ENCODE measurements at places on chromosomes 2 and 18. TPM values are rescaled to one million over a fixed set of nuclear protein-coding genes. Genes with fewer than 3 reads are reported as not detected.

RBMS1 gene
- 8.4 TPM for polyA plus RNA-seq

SOWAHC gene
- polyA plus RNA-seq = 5.8 TPM

ACVR1C gene
- polyA plus RNA-seq = 0.64 TPM

RBKS gene
- polyA plus RNA-seq = 4.0 TPM

PTPRN gene
- polyA plus RNA-seq = 82.1 TPM

VIL1 gene
- polyA plus RNA-seq = 0.06 TPM

ALK gene
- polyA plus RNA-seq = 10.1 TPM

BMP10 gene
- not detected for polyA plus RNA-seq

KCNIP3 gene
- polyA plus RNA-seq = not detected

CCDC102B gene
- polyA plus RNA-seq = 8.7 TPM

DHRS9 gene
- polyA plus RNA-seq = not detected

MERTK gene
- 0.53 TPM for polyA plus RNA-seq

SH3RF3 gene
- polyA plus RNA-seq = 0.52 TPM

KYNU gene
- polyA plus RNA-seq = 0.18 TPM

ZBTB7C gene
- polyA plus RNA-seq = 6.5 TPM

ANO7 gene
- not detected for polyA plus RNA-seq

NAB1 gene
- polyA plus RNA-seq = 49.8 TPM

COL3A1 gene
- polyA plus RNA-seq = 1.3 TPM

ENOSF1 gene
- polyA plus RNA-seq = 9.0 TPM

INSIG2 gene
- 27.1 TPM for polyA plus RNA-seq

IL1R2 gene
- not detected for polyA plus RNA-seq

AGXT gene
- polyA plus RNA-seq = not detected

ERCC3 gene
- polyA plus RNA-seq = 112 TPM

SERPINB11 gene
- not detected for polyA plus RNA-seq

NEUROD1 gene
- polyA plus RNA-seq = not detected

DSG4 gene
- not detected for polyA plus RNA-seq

CAVIN2 gene
- not detected for polyA plus RNA-seq

DSG3 gene
- polyA plus RNA-seq = not detected

ALS2 gene
- polyA plus RNA-seq = 26.6 TPM

NR4A2 gene
- polyA plus RNA-seq = 0.48 TPM

REG3A gene
- not detected for polyA plus RNA-seq

GPR155 gene
- 5.7 TPM for polyA plus RNA-seq

GULP1 gene
- polyA plus RNA-seq = 4.9 TPM

GIGYF2 gene
- polyA plus RNA-seq = 52.6 TPM

PLEKHH2 gene
- polyA plus RNA-seq = 1.1 TPM

SLC25A52 gene
- polyA plus RNA-seq = not detected

PROKR1 gene
- 0.06 TPM for polyA plus RNA-seq

MC2R gene
- polyA plus RNA-seq = not detected

KCNE4 gene
- not detected for polyA plus RNA-seq

KCNS3 gene
- polyA plus RNA-seq = not detected

MYCN gene
- 27.2 TPM for polyA plus RNA-seq

HOXD9 gene
- not detected for polyA plus RNA-seq

IL1R1 gene
- not detected for polyA plus RNA-seq

CHST9 gene
- polyA plus RNA-seq = 0.32 TPM
